Endothelial cell of umbilical vein (primary cell): ENCODE measurements at places on chromosomes 3 and 15. TPM values are rescaled to one million over a fixed set of nuclear protein-coding genes. Genes with fewer than 3 reads are reported as not detected.

SLC2A2 gene
- not detected in 2 replicates for polyA plus RNA-seq

ADGRG7 gene
- not detected in 2 replicates for polyA plus RNA-seq

OXSM gene
- polyA plus RNA-seq: 8.1 and 8.3 TPM in 2 replicates

MOBP gene
- polyA plus RNA-seq: 1.6 and 2.3 TPM in 2 replicates

CELF6 gene
- 0.17 and 0.22 TPM in 2 replicates for polyA plus RNA-seq

MESP2 gene
- 0.21 and 0.43 TPM in 2 replicates for polyA plus RNA-seq

SEMA5B gene
- not detected in 2 replicates for polyA plus RNA-seq
